ENCODE measurements at places on chromosomes 5 and 9. TPM values are rescaled to one million over a fixed set of nuclear protein-coding genes. Genes with fewer than 3 reads are reported as not detected.

DNA sequence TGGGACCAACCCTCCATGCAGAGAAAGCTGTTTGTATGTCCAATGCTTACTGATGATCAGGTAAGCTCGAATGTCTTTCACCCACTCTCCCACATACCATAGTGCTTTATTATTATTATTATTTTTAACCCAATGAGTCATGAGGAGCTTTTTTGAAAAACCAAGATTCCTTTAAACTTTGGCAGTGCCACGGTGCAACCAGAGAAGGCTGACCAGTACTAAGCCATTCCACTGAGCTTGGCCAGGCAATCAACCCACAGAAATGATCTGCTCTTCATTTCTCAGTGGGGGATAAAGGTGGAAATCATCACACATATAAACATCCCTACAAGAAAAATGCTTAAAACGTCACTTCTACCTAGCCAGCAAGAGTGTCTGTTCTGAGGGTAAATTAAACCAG lies 35.5 kb downstream of the JAKMIP2 start:
- DNase-seq, result no peak
- H3K27me3 ChIP-seq, result no peaks in the 10 kb centered on the region

DNA sequence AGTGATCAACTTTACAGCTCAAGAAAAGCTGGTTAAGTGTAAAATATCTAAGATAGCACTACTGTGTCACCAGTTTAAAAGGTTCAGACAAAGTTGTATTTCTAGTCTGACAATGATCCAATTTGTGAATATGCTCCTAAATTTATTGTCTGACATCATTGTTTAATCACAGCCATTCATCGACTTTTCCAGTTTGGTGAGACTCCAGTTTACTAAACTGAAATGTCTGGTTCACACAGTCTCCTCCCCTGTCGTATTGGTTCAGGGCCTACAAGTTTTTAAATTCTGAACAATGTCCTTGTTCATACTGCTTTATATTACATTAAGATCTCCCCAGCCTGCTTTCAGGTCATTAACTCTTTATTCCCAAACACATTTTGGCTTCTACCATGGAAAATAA lies 161.4 kb downstream of the CHSY3 start:
- no peak overlapping the region for H3K4me3 ChIP-seq
- no peaks in the 10 kb centered on the region for H3K36me3 ChIP-seq
- no peak overlapping the region for H3K27ac ChIP-seq
- no peak for DNase-seq
- no peaks in the 10 kb centered on the region for H3K4me1 ChIP-seq
- H3K27me3 ChIP-seq, result peaks cover 5% of the 10 kb centered on the region

DNA sequence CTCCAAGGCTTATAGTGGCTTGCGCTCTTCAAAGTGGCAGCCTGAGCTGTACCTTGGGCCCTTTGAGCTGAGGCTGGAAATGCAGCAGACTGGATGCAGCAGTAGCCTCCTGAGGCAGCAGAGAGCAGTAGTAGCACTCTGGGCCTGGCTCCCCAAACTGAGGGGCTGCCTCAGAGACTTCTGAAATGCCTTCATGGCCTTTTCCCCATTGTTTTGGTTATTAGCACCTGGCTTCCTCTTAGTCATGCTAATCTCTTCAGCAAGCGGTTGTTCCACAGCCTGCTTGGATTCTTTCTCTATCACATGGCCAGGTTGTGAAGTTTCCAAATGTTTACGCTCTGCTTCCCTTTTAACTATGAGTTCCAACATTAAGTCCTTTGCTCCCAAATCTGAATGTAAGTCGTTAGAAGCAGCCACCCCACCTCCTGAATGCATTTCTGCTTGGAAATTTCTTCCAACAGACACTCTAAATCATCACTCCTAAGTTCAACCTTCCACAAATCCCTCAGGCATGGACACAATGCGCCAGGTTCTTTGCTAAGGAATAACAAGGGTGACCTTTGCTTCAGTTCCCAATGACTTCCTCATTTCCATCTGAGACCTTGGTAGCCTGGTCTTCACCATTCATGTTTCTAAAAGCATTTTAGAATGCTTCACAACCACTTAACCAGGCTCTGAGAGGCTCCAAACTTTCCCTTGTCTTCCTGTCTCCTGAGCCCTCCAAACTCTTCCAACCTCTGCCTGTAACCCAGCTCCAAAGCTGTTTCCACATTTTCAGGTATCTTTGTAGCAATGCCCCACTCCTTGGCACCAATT lies 145.8 kb downstream of the ZDHHC21 start:
- peaks cover 7% of the 10 kb centered on the region for H3K27me3 ChIP-seq
- DNase-seq, result no peak
- no peaks in the 10 kb centered on the region for H3K4me1 ChIP-seq
- H3K4me3 ChIP-seq, result no peak overlapping the region
- no peak overlapping the region for H3K27ac ChIP-seq

GRCh38 chr5:114924769-114925168 lies 244.9 kb downstream of the TRIM36 start:
- H3K4me3 ChIP-seq, result no peak overlapping the region
- H3K27ac ChIP-seq, result no peak overlapping the region
- DNase-seq, result no peak
- no peaks in the 10 kb centered on the region for H3K4me1 ChIP-seq

- no peak overlapping the region for H3K4me3 ChIP-seq
- no peaks in the 10 kb centered on the region for H3K4me1 ChIP-seq
- H3K27me3 ChIP-seq, result no peaks in the 10 kb centered on the region
- H3K27ac ChIP-seq, result no peak overlapping the region
- no peak for DNase-seq
- no peaks in the 10 kb centered on the region for H3K36me3 ChIP-seq
Measured at GRCh38 chr5:166493612-166494011, 1797.8 kb upstream of the WWC1 start.

- no peak for DNase-seq
- H3K27me3 ChIP-seq, result no peaks in the 10 kb centered on the region
- no peaks in the 10 kb centered on the region for H3K36me3 ChIP-seq
- peaks cover 20% of the 10 kb centered on the region for H3K4me1 ChIP-seq
- no peak overlapping the region for H3K4me3 ChIP-seq
- H3K27ac ChIP-seq, result no peak overlapping the region
Measured at GRCh38 chr5:172800088-172800551, 29.1 kb upstream of the DUSP1 start.

DNA sequence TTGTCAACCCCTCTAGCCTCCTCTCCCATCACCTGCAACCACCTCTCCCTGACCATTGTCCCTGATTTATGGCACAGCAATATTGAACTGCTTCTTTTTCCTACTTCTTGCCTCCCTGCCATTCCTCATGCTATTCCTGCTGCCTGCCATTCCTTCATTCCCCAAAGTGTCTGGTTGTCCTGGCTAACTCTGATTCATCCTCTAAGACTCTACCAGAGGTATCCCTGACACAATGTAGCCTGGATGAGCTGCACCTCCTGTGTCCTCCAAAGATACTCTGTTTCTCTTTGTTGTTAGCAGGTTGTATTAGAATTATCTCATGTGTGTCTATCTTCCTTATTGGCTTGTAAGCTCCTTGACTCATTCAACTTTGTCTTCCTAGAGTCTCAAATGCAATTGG lies 53.5 kb upstream of the PTPN3 start:
- no peak overlapping the region for H3K27ac ChIP-seq
- peaks cover 19% of the 10 kb centered on the region for H3K27me3 ChIP-seq
- peaks cover 8% of the 10 kb centered on the region for H3K36me3 ChIP-seq
- H3K4me3 ChIP-seq, result no peak overlapping the region
- no peak for DNase-seq

DNA sequence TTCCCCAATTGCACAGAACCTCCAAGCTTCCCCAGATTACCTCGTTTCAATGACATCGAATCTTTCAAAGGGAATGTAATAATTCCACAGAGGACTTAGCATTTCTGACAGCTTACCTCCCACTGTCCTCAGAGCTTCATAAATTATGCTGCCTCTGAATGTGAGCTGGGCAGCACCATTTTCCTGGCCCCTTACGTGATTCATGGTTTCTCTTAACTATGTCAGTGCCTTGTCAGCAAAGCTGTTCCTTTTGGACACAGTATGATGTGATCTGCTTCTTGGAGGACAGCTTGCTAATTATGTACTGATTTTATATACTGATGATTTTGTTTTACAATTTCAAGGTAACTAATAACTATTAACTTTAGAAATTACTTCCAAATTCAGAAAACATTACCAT lies 27.7 kb upstream of the SSBP2 start:
- no peaks in the 10 kb centered on the region for H3K36me3 ChIP-seq
- DNase-seq, result no peak
- H3K27ac ChIP-seq, result peak overlapping the region; percentile 96
- no peaks in the 10 kb centered on the region for H3K27me3 ChIP-seq
- peak overlapping the region; percentile 86 for H3K4me3 ChIP-seq

- no peaks in the 10 kb centered on the region for H3K27me3 ChIP-seq
- peak; percentile 84 for DNase-seq
- H3K4me3 ChIP-seq, result peak overlapping the region; percentile 29
- H3K27ac ChIP-seq, result peak overlapping the region; percentile 36
- no peaks in the 10 kb centered on the region for H3K36me3 ChIP-seq
Measured at GRCh38 chr9:88922091-88922490, 69.2 kb upstream of the S1PR3 start.

DNA sequence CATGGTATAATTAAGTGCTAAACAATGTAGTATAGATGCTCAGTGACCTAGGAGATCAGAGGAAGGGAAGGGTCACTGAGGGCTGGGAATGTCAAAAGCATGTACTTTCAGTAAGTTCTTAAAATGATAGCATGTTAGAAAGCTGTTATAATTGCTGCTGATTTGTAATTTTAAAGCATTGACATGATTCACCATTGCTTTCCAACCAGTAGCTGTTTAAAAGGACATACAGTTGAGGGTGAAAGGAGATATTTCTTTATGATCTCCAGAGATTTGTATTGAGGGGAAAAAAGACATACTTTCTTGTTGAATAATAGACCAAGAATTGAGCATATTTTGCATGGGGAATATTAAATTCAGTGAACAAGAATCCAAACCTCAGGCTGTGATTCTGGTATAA lies 1.2 kb upstream of the SLC1A3 start:
- no peak for DNase-seq
- H3K27ac ChIP-seq, result no peak overlapping the region
- no peaks in the 10 kb centered on the region for H3K36me3 ChIP-seq
- H3K4me1 ChIP-seq, result peaks cover 15% of the 10 kb centered on the region
- H3K27me3 ChIP-seq, result peaks cover 41% of the 10 kb centered on the region

GRCh38 chr5:113050721-113051382 lies 74.3 kb downstream of the DCP2 start:
- peaks cover 15% of the 10 kb centered on the region for H3K4me1 ChIP-seq
- no peaks in the 10 kb centered on the region for H3K36me3 ChIP-seq
- H3K27me3 ChIP-seq, result no peaks in the 10 kb centered on the region
- no peak for DNase-seq
- no peak overlapping the region for H3K27ac ChIP-seq
- H3K4me3 ChIP-seq, result no peak overlapping the region

DNA sequence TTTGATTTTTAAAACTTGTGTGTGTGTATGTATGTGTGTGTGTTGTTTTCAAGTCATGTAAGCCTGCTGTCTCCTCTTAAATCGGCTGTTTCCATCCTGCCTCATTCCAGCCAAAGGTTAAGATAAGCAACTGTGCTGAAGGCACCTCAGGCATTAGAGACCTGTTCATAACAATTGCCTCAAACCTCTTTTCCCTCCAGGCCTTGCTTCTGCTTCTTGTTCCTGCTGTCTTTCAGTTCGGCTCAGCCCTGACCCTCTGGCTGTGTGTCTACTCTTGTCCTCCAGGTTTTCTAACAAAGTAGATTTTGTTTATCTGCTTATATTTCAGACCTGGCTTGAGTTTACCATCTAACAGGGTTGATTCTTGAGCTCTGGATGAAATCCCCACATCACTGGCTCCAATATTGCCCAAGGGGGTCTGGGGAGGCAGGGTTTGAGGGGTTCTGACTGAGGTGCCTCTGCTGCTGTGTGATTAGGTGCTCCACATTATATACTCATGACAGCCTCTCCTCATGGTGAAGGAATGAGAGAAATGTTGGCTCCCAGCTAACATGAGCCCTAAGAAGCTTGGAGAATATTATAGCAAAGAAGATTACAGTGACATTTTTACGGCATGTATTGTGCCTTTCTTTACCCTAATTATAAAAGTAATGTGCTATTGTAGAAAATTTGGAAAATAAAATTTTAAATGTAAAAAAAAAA lies 229.7 kb upstream of the PIK3R1 start:
- H3K4me3 ChIP-seq, result no peak overlapping the region
- H3K4me1 ChIP-seq, result no peaks in the 10 kb centered on the region
- H3K27ac ChIP-seq, result no peak overlapping the region

- H3K4me1 ChIP-seq, result peaks cover 12% of the 10 kb centered on the region
- DNase-seq, result no peak
- peaks cover 28% of the 10 kb centered on the region for H3K27me3 ChIP-seq
Measured at GRCh38 chr5:159913501-159913900, 2.8 kb upstream of the ADRA1B start.

- no peaks in the 10 kb centered on the region for H3K27me3 ChIP-seq
- no peaks in the 10 kb centered on the region for H3K4me1 ChIP-seq
- H3K4me3 ChIP-seq, result no peak overlapping the region
- DNase-seq, result no peak
- H3K27ac ChIP-seq, result no peak overlapping the region
Measured at GRCh38 chr9:104258296-104259011, 164.3 kb downstream of the SMC2 start.

- H3K4me1 ChIP-seq, result peaks cover 90% of the 10 kb centered on the region
- H3K4me3 ChIP-seq, result peak overlapping the region; percentile 75
- H3K36me3 ChIP-seq, result peaks cover 98% of the 10 kb centered on the region
- H3K27ac ChIP-seq, result peak overlapping the region; percentile 98
Measured at GRCh38 chr5:172151661-172152210, 36.3 kb downstream of the STK10 start.

- H3K27me3 ChIP-seq, result peaks cover 20% of the 10 kb centered on the region
- no peak for DNase-seq
- H3K4me3 ChIP-seq, result no peak overlapping the region
- no peak overlapping the region for H3K27ac ChIP-seq
Measured at GRCh38 chr5:170854566-170854965, 7.3 kb upstream of the RANBP17 start.

GRCh38 chr5:163404364-163405173 lies 32.8 kb upstream of the CCNG1 start:
- H3K36me3 ChIP-seq, result no peaks in the 10 kb centered on the region
- H3K4me3 ChIP-seq, result no peak overlapping the region
- H3K27ac ChIP-seq, result no peak overlapping the region
- DNase-seq, result no peak
- no peaks in the 10 kb centered on the region for H3K27me3 ChIP-seq

GRCh38 chr5:158642879-158643278 lies 456.8 kb downstream of the EBF1 start:
- H3K27ac ChIP-seq, result no peak overlapping the region
- no peaks in the 10 kb centered on the region for H3K4me1 ChIP-seq
- DNase-seq, result no peak
- H3K27me3 ChIP-seq, result no peaks in the 10 kb centered on the region
- no peak overlapping the region for H3K4me3 ChIP-seq

Gene LECT2
- not detected for polyA plus RNA-seq

Gene TAF11L5
- not detected for polyA plus RNA-seq

Gene PIP5KL1
- 0.46 TPM for polyA plus RNA-seq

Gene SAPCD2
- polyA plus RNA-seq, result 0.23 TPM

Gene ARID3C
- not detected for polyA plus RNA-seq

Gene NPDC1
- polyA plus RNA-seq, result 2.1 TPM

Gene ACOT12
- polyA plus RNA-seq, result not detected

Gene TNFSF8
- 38.4 TPM for polyA plus RNA-seq

Gene OR1Q1
- not detected for polyA plus RNA-seq

Gene SUSD3
- 208 TPM for polyA plus RNA-seq

Gene ZNF366
- not detected for polyA plus RNA-seq

Gene DCTN3
- polyA plus RNA-seq, result 124 TPM

Gene TOR2A
- polyA plus RNA-seq, result 24.7 TPM

Gene C1QTNF2
- polyA plus RNA-seq, result not detected

Gene SEMA5A
- not detected for polyA plus RNA-seq

Gene PLCXD3
- not detected for polyA plus RNA-seq

Gene ASB6
- polyA plus RNA-seq, result 14.8 TPM

Gene FAM78A
- 28.1 TPM for polyA plus RNA-seq

Measured in naive thymus-derived CD8-positive, alpha-beta T cell (primary cell).